Thymus (tissue), 14 donors: ENCODE measurements at places on chromosomes 13 and 19. TPM values are rescaled to one million over a fixed set of nuclear protein-coding genes. Genes with fewer than 3 reads are reported as not detected.
A peak's percentile ranks its signal among the peaks of the same experiment; 100 is the strongest.

Gene SLC8A2
- 0.14 TPM for total RNA-seq

Gene DACH1
- 2.5 TPM for total RNA-seq

Gene PCP2
- total RNA-seq = 1.9 TPM

Gene ZNF229
- total RNA-seq = 4.7 TPM

Gene FGF21
- total RNA-seq = not detected

Gene LGALS16
- 0.33 TPM for total RNA-seq

DNA sequence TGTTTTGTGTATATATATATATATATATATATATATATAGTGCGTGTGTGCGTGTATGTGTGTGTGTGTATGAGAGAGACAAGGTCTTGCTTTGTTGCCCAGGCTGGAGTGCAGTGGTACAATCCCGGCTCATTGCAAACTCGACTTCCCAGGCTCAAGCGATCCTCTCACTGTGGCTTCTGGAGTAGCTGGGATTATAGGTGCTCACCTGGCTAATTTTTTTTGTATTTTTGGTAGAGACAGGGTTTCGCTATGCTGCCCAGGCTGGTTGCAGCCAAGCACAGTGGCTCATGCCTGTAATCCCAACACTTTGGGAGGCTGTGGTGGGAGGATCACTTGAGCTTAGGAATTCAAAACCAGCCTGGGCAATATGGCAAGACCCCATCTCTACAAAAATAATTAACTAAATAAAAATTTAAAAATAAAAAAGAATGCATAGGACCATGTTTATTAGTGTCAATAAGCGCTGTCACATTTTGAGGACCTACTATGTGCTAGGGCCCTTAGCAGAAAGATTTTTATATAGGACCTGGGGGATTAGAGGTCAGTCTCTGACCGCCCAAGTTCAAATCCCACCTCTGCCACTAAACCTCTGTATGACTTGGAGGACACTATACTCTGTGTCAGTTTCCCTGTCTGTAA lies 1.8 kb downstream of the PVR start:
- no peaks in the 10 kb centered on the region for H3K27me3 ChIP-seq
- H3K4me1 ChIP-seq = peaks cover 4% of the 10 kb centered on the region
- H3K36me3 ChIP-seq = peaks cover 16% of the 10 kb centered on the region

- H3K4me3 ChIP-seq = peak within 1 kb of the TSS; percentile 83
- H3K4me1 ChIP-seq = peaks cover 14% of the 10 kb centered on the region
- peak within 1 kb of the TSS; percentile 83 for H3K27ac ChIP-seq
- H3K36me3 ChIP-seq = peaks cover 34% of the 10 kb centered on the region
These were observed at the start of gene KHSRP for GRCh38 chr19:6424195-6424938. KHSRP (minus strand) TSS chr19:6424811; CDS start chr19:6424701, 110 bp downstream.

- H3K4me1 ChIP-seq = no peaks in the 10 kb centered on the region
- no peak overlapping the region for H3K27ac ChIP-seq
- no peaks in the 10 kb centered on the region for H3K27me3 ChIP-seq
- H3K36me3 ChIP-seq = no peaks in the 10 kb centered on the region
- no peak overlapping the region for H3K4me3 ChIP-seq
These were observed 416.5 kb downstream of the FGF14 start for GRCh38 chr13:101985321-101985720.

DNA sequence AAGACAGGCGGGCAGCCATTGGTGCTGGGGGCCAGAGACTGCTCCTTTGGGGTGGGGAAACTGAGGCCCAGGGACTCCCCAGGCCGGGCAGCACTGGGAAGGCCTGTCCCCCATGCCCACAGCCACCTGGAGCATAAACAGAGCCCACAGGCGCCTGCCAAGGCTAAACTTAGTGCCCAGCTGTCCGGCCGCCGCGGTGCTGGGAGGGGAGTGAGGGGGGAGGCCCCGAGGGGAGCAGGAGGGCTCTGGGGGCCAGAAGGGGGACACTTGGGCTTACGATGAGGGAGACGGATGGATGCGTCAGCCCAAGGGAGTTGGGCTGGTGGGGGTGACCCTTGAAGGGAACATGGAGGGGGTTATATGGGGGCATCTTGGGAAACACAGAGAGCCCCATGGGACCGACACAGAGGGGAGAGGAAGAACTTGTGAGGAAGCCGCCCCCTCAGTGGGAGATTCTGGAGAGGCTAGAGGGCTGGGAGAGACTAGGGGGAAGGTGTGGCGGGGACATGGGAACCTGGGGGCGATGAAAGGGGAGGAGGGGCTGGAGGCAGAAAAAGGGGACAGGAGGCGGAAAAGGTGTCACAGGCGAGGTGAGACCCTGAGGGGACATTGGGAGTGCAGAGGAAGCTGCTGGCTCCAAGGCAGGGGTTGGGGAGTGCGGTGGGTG lies 2.2 kb downstream of the CERS1 start:
- H3K4me1 ChIP-seq = peaks cover 5% of the 10 kb centered on the region
- no peaks in the 10 kb centered on the region for H3K36me3 ChIP-seq
- DNase-seq = no peak

DNA sequence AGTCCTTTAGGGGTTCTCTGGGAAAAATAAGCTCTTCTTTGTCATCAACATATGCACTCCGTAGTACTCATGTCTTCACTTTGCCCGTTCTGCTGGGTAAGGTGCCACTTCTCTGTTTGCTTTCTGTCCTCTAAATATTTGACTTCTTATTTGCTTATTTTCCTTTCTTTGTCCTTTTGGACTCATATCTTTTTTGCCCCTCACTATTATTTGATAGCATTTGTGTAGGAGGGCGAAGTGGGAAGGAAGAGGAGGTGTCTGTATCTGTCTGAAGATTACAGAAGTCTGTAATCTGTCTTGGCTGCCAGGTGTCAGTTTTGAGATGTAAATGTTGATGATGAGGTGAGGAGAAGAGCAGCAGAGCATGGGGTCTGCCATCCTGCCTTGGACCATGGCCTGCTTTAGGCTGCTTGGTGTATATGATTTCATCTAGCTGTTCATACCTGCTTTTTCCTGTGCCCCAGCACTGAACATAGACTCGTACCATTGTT lies 30.8 kb downstream of the USPL1 start:
- H3K27me3 ChIP-seq = no peaks in the 10 kb centered on the region
- peaks cover 62% of the 10 kb centered on the region for H3K36me3 ChIP-seq
- H3K4me3 ChIP-seq = no peak overlapping the region
- no peak for DNase-seq

GRCh38 chr19:15381864-15382263 lies 2.3 kb upstream of the AKAP8 start:
- H3K4me3 ChIP-seq = no peak overlapping the region
- no peak for DNase-seq

DNA sequence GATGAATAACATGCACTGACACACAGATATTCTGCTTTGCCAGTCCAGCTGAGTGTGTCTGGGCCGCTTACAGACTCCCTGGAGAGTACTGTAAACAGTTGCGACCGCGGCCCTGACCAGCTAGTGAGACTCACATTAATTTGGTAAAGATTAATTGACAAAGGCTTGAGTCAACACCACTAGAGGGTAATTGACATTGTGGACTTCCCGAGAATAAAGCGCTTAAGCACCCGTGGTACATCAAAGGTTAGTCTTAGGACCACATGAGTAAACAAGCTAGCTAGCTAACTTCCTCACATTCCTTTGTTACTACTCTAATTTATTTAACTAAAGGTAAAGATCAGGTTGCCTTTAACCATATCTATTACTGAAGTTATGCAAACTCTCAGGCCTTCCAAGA lies 624.4 kb upstream of the ARGLU1 start:
- no peak overlapping the region for H3K27ac ChIP-seq
- no peaks in the 10 kb centered on the region for H3K4me1 ChIP-seq
- H3K4me3 ChIP-seq = no peak overlapping the region
- H3K27me3 ChIP-seq = no peaks in the 10 kb centered on the region
